ENCODE measurements at places on chromosomes 6 and 20.

DNA sequence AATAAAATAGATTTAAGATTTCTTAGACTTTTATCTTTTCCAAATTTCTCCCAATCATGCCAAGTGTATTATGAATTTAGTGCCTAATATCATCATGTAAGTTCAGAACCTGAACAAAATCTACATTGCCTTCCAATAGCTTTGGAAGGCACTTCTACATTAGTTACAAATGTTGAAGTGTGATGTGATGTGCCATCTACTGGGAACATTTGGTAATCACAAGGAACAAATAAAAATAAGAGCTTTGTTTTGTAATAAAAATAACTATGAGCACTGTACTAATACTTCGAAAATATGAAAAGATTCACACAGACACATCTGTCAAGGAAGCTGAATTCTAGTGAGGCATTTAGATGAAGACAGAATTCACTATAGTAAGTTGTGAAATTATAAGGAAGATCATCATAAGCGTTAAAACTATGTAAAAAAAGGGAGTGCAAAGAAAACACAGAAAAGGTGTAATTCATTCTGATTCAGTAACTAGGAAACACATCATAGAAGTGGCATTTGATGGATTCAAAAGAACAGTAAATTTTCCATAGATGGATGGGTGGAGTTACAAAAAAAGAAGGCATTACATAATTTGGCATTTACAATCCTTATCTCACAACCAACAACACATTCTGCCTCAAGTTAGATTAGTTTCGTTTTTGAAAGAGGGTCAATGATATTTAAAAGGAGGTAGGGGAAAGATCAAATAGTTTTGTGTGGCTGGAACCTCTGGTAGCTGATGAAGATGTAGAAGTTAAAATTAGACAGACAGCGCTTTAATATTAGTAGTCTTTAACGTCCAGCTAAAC lies 161.0 kb downstream of the ASCC3 start:
- peak; percentile 45 for DNase-seq

DNA sequence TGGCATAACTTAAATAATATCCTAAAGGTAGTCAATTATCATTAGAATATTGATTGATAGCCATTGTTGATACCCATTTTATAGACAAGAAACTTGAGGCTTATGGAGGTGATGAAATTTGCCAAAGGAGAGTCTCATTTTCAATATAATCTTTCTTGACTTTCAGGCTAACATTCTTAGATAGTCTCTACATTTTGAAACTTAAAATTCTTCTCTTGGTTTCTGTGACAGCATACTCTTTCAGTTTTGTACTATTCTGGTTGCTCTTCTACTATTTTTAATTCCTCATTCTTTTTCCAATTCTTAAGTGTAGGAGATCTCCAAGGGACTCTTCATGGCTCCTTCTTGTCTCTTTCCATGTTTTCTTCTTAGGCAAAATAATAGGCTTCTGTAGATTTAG lies 3.7 kb upstream of the SH3BGRL2 start:
- no peak for DNase-seq

GRCh38 chr6:111632468-111633247 lies 27.0 kb upstream of the TRAF3IP2 start:
- no peak for DNase-seq

GRCh38 chr20:16111852-16112412 lies 461.3 kb downstream of the KIF16B start:
- no peak for DNase-seq

- no peak for DNase-seq
Measured at GRCh38 chr20:11438412-11438811, 479.3 kb upstream of the BTBD3 start.

DNA sequence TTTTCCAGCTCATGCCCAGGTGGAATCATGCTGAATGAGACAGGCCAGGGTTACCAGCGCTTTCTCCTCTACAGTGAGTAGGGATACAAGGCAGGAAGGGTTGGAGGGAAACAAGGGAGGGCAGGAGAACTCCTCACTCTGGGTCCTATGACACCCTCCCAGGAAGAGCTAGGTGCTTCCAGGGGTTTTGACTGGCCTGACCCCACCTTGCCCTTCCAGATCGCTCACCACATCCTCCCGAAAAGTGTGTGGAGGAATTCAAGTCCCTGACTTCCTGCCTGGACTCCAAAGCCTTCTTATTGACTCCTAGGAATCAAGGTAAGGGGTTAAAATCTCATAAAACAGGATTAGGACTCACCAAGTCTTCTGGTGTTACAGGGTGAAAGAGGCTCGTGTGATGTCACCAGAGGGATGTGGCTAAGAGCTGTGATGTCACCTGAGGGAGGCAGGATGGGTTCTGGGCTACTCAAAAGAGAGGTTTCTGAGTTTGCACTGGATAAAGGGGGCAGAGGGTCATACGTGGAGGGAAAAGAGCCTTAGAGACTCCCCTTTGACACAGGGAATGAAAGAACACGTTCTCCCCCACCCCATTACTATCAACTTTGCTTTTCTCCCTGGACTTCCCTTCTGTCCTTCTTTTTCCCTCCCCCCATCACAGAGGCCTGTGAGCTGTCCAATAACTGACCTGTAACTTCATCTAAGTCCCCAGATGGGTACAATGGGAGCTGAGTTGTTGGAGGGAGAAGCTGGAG lies 1.9 kb downstream of the APOM start:
- DNase-seq: no peak

- DNase-seq: no peak
Measured at GRCh38 chr6:90669846-90670245, 83.0 kb upstream of the MAP3K7 start.

DNA sequence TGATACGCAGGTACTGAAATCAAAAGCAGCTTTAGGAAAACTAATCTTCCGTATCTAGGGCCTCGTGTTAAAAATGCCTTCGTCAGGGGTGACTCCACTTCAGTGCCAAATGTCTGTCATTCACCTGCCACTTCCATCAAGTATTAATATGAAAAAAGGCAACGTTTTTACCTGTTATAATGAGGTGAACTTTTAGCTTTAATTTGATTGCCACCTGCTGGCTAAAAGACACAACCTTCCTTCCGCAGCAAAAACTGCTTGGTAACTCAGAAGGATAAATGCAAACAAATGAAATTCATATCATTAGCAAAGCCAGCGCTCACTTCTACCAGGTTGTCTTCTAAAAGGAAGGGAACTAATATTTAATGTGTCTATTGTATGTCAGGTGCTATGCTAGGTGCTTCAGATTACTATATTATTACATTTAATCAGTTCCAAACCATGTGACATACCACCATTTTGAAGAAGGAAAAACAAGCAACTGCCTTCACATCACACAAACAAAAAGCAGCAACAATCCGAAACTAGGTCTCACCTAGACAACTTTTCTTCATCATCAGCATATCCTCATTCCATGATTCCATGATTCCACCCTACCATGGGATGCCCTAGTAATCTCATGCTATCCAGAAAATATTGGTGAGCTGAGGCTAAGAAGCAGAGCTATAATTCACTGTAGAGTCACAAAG lies 20.6 kb upstream of the ARHGAP18 start:
- no peak for DNase-seq

- peak; percentile 22 for DNase-seq
Measured at GRCh38 chr6:12483712-12484111, 193.6 kb downstream of the EDN1 start.

DNA sequence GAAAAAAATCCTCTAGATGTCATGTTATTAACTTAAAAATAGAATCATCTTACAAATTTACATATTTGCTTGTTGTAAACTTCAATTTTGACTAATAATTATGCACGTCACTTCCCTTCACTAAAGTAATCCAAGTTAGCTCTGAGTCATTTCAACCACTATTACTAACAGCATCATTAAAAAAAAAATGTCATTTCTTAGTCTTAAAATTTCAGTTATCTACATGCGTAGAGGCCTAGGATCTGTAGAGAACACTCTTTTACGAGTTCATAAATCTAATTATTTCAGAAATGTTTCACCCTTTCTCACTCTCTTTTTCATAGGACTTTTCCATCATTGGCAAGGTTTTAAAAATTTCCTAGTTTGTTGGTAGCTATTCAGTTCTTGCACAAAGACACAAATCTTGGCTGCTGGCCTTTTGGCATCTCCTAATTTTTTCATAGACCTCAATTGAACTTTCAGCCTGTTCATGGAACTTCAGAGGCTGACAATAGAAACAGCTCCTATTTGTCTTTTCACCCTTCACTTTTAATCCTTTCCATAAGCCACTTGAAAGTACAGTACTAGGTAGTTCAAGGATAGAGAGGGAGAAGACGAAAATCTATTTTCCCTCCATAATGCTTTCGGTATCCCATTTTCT lies 61.5 kb downstream of the OGFRL1 start:
- peak; percentile 62 for DNase-seq

GRCh38 chr20:20814685-20815084 lies 102.2 kb upstream of the RALGAPA2 start:
- no peak for DNase-seq

- DNase-seq: no peak
Measured at GRCh38 chr6:29479560-29479959, 8.2 kb downstream of the MAS1L start.

DNA sequence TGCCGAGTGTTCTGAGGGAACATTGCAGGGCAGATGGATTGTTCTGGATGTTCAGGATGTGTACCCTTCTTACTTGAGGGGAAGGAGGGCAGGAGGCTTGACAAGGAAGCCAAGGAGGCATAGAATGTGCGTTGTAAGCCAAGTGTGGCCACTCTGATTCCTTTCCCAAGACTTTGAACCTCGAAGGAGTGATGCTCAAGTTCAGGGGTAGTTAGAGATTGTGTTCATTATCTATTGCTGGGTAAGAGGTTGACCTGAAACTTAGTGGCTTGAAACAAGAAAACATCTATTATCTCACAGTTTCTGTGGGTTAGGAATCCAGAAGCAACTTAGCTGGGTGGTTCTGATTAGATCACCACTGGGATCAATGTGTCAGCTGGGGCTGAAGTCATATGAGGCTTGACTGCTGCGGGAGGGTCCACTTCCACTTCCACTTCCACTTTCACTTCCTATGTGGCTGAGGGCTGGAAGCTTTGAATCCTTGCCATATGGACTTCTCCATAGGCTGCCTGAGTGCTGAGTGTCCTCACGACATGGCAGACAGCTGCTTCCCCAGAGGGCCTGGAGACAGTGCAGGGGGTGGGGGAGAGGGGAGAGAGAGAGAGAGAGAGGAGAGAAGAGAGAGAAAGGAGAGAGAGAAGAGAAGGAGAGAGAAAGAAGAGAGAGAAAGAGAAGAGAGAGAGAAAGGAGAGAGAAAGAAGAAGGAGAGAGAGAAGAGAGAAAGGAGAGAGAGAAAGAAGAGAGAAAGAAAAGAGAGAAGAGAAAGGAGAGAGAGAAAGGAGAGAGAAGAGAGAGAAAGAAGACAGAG lies 6.9 kb upstream of the CD40 start:
- DNase-seq: peak; percentile 77

DNA sequence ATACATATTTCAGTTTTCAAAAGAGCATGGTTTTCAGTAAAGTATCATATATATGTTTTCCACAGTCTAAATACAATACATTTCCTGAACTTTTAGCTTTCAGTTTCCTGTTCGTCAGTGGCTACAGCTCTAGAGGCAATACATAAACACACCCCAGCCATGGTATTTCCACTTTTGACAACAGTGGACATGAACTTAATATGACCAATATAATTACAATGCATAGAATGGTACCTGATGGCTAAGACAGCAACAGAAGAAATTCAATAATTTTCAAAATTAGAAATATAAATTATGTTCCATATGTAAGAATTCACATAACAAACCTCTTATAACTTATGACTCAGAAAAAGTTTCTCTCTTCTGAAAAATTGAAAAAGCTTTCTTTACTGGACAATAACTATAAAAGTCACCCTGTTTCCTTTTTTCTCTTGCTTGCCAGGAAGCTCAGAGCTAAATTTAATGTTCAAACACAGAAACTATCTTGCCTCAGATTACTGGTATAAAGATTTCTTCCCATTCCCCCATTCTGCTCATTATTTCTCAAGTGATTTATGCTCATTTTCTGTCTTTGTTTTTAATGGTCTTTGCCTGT lies 19.2 kb downstream of the FKBP5 start:
- DNase-seq: no peak

DNA sequence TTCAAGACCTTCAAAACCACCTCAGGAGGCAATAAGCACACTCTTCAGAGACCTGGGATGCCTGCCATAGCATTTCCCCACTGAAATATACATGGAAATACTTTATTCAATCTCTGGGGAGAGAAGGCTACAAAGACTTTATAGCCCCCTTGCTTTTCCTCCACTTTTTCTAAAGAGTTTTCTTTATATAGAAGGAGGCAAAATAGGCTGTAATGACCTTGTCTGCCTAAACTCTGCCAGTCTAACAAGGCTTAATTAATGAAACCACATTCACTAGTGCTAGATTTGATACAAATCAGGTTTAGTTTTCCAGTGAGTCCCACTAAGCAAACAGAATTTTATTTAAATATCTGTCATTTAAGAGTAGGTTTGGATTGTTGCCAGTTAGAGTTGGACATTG lies 114.9 kb downstream of the ADGRG6 start:
- no peak for DNase-seq
